ENCODE measurements at places on chromosomes 1 and 21.

DNA sequence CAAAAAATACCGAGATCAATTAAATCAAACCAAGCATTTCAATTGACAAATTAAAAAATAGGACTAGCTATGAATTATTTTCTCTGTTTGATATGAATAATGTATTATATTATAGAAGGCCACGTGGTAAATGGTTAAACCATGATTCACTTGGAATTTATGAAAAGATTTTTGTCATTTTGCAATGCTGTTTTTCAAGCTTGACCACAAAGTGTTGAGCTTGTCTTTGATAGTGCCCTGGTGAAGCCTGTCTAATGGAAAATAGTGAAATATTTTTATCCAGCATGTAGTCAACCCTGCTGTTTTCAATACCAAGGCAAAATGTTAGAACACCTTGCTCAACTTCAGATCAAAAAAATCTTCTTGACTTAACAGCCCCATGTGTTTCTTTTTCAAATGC is 288.0 kb upstream of the PRMT6 start:
- DNase-seq = no peak

DNA sequence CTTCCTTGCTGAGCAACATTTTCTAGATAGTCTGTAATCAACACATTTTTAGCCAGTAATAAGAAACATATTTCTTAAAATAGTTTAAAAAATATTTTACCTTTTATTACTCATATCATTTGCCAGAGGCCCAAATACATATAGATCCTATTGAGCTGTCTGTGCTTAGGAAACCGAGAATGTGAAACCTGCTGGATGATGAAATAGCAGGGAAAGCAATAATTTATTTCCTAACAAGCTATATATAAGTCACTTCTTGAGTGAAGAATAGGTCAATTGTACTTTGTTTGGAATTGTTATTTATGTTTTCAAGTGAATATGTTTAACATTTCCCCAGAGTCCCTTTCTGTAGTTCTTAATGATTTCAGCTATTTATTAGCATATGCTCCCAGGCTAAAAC is 339.9 kb upstream of the TMPRSS15 start:
- no peak for DNase-seq

- DNase-seq = no peak
These were observed 36.7 kb upstream of the IGSF3 start for GRCh38 chr1:116704278-116704677.

- no peak for DNase-seq
These were observed 186.4 kb downstream of the FMN2 start for GRCh38 chr1:240278082-240278481.

GRCh38 chr1:25695771-25696311 is 79.2 kb downstream of the MAN1C1 start:
- no peak for DNase-seq

DNA sequence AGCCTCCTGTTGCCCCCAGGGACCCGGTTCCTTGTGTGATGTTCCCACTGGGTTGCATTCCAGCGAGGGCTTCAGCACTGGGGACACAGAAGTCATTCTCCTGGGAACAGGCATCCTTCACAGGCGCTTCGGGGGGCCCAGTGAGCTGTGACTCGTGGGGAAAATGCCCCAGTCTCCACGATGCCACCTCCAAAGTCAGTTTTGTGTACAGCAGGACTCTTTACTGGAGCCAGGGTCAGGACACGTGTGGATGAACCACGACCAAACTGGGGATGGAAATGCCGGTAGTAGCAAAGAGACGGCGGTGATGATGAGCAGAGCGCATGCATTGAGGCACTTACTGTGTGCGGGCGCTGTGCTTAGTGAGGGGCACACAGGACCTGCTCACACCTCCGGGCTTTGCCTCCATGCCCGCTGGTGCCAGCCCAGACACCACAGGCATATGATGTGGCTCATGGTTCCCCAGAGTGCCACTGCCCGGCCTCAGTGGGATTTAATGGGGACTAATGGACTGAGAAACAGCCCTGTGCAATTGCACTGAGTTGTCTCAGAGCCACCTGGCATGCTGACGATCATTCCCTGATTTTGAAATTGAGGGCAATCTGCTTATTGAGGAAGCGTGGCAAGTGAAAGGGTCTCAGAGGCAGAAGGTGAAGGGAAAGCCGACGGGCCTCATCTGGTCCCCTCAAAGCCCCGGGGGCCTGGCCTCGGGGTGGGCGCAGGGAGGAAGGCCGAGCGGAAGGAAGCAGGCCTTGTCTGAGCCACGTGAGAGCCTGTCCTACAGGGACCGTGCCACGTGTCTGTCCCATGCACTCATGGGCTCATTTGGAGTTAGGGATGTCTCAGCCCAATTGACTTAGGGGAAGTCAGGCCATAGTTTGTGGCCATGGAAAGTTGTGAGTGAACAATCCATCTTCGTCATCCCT is 91.4 kb downstream of the PDE9A start:
- DNase-seq = no peak

DNA sequence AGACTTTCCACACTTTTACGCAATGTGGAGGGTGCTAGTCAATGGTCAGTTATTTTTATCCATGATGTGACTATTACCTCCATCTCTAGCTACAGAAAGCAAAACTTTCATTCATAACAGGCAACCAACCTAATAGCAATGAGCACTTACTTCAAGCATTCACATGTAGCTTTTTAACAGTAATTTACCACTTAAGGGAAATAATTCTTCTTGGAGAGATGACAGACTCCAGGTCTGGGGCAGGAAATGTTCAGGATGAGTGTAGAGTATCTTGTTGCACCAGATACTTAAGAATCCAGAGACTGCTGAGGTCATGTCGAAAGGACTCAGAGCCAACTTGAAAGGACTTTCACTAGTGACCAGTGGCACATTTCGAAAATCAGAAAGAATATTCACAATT is 347.6 kb downstream of the CHRM3 start:
- no peak for DNase-seq

All from HEK293T (cell line).